Panc1 (cell line): ENCODE measurements at places on chromosomes 5 and 9. TPM values are rescaled to one million over a fixed set of nuclear protein-coding genes. Genes with fewer than 3 reads are reported as not detected.

The ACER2 gene
- total RNA-seq, result 1.3 TPM

The SLC34A3 gene
- total RNA-seq, result not detected

- no peak for DNase-seq
These were observed 656.5 kb downstream of the BNC2 start for GRCh38 chr9:16213781-16214515.

DNA sequence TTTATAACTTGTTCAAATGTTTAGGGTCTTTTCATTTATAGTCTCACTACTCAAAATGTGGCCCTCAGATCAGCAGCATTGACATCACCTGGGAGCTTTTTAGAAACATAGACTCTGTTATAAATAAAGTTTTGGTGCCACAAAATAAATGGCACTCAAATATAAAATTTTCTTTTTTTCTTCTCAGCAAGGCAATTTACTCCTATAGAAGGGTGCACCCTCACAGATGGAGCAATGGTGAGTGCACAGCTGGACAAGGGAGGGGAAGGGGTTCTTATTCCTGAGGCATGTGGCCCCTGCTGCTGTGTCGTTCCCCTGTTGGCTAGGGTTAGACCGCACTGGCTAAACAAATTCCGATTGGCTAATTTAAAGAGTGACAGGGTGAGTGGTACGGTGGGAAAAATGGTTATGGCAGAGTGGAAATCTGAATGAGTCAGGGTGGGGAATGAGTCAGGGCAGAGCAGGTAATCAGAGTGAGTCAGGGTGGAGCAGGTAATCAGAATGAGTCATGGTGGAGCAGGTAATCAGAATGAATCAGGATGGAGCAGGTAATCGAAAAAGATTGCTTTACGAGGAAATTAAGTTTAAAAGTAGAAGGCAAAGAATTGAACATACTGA, 31.8 kb upstream of the C7 start:
- no peak for DNase-seq

DNA sequence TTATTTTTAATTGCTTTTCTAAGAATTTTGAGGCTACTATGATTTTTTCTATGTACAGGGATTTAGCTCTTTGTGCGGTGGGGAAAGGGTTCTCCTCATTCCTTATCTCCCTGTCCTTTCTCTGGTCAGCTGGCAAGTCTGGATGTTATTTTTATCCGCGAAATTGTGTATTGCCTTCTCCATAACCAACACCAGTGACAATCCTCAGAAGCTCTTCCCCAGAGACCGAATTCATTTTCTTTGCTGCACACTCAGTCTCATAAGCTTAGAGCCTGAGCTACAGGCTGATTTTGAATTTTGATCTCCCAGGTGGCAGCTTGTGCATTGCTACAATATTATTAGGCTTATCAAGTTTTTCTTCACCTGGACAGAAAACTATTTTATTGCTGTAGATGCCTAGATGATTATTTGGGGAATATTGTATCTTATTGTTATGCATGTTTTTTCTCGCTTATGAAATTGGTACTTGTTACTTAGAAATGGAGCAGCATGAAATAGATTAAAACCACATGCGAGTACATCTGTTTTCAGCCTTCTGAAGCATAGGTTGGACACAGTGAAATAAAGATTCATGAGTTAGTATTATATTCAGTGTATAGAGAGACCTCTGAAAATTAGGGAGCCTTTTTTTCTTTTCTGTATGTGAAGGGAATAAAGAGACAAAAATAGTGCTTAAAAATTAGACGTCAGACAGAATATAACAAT, 27.3 kb downstream of the CPEB4 start:
- no peak for DNase-seq

GRCh38 chr9:120536949-120537640, 42.9 kb downstream of the CDK5RAP2 start:
- no peak for DNase-seq

- no peak for DNase-seq
These were observed 2.7 kb upstream of the NSMF start for GRCh38 chr9:137461663-137462395.
